Epithelial cell of esophagus (primary cell): ENCODE measurements at places on chromosomes 12 and 14.
A peak's percentile ranks its signal among the peaks of the same experiment; 100 is the strongest.

- no peak for DNase-seq
These were observed 701.8 kb downstream of the TMTC2 start for GRCh38 chr12:83388551-83388950.

- DNase-seq, result no peak
These were observed 68.6 kb downstream of the PPM1A start for GRCh38 chr14:60317609-60318008.

DNA sequence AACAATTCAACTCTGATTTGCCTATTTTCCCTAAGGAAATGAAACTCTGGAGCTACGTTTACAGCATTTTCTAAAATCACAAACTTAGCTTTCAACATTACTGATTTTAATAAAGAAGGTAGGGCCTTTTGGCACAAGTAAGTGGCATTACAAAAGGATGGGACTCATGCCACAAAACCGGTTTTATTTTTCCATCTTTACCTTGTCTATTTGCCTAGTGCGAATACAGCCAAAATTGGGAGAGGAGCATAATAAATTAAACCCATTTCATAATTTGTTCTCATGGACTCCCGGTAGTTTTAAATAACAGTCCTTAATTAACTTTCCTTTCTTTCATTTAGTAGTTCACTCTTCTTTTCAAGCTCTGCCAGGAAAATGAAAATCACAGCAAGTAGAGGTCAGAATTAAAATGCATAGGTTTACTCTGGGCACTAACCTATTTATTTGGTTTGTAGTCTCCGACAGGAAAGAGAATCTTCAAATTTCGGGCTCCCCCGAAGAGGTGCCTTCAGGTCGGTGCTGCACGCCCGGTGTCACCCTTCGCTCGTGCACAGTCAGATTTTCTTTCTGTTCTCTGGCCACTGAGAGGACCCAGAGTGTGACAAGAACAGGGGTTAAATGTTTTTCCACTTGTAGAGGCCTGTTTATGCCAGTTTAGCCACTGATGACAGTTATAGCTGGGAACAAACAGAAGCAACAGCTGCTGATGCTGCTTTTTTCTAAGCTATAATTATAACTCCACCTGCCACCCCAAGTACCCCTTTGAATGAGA, at the start of gene BEST3:
Gene BEST3 (minus strand): TSS at position 535 of the 772 bp plus-strand sequence. CDS start 1,505 bp downstream, outside the sequence.
- no peak for DNase-seq

DNA sequence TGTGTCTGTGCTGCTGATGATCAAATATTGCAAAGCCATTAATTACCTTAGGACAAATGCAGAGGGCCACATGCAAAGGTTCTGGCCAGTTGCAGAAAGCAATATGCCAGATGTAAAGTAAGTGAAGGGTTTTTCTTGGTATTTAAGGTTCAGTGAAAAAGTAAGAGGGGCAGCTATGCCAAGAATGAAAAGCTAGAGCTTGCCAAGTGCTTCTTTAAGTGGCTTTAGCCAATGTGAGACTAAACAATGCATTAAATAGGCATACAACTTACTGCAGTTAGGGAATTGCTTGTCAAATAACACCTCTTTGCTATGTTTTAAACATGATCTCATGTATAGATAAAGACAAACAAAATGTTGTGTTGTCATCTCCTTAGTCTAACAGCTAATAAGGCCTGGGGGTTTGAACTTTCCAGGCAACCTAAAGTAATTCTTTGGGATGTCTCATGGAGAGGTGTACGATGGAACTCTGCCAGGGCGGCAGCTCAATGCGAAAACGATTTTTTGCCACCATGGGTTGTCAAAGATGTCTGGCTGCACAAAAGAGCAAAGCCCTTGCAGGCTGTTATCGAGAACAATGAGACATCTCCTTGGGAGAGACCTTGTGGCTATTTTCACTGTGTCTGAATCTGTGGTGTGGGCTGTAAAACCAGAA, 12.0 kb downstream of the IGF1 start:
- DNase-seq, result no peak

DNA sequence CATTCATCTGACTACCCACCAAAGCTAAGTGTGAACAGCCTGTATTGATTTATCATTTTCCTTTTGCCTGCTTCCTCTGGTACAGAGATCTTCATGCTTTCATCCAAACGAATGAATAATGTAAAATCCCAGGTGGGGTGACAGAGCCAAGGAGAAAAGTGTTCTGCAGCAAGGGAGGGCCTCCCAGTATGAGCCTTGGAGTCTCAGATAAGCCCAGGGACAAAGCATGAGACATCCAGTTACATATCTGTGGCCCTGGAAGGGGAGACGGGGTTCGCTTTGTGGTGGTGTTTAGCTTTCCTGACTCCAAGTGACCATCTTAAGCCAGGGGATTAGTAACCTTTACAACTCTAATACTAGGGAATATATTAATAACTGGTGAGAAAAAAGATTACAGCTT, 177.1 kb downstream of the ETV6 start:
- no peak for DNase-seq

DNA sequence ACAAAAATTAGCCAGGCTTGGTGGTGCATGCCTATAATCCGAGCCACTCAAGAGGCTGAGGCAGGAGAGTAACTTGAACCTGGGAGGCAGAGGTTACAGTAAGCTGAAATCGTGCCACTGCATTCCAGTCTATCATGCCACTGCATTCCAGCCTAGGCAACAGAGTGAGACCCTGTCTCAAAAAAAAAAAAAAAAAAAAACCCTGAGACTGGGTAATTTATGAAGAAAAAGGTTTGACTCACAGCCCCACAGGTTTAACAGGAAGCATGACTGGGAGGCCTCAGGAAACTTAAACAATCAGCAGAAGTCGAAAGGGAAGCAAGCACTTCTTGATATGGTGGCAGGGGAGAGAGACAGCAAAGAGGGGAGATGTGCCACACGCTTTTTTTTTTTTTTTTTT, 123.2 kb downstream of the GXYLT1 start:
- peak; percentile 23 for DNase-seq

- DNase-seq, result no peak
These were observed 74.6 kb downstream of the AKAP6 start for GRCh38 chr14:32403688-32404087.

DNA sequence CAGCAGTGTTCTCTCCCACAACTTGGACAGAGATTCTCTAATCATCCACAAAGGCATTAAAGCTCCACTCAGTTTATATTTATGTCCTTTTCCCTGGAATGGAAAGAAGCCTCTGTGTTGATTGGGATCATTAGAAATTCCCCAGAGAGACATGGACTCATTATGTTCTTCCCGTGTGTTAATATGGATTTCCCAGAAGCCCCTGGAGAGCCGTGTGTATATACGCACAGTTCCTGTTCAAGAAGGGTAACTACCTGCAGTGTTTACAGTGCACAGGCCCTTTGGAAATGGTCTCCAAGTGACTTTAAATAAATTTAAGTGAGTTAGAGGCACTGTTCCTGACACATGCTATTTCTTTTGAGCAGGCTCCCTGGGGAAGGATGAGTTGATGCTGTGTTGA, 428.0 kb upstream of the TMTC1 start:
- DNase-seq, result no peak

DNA sequence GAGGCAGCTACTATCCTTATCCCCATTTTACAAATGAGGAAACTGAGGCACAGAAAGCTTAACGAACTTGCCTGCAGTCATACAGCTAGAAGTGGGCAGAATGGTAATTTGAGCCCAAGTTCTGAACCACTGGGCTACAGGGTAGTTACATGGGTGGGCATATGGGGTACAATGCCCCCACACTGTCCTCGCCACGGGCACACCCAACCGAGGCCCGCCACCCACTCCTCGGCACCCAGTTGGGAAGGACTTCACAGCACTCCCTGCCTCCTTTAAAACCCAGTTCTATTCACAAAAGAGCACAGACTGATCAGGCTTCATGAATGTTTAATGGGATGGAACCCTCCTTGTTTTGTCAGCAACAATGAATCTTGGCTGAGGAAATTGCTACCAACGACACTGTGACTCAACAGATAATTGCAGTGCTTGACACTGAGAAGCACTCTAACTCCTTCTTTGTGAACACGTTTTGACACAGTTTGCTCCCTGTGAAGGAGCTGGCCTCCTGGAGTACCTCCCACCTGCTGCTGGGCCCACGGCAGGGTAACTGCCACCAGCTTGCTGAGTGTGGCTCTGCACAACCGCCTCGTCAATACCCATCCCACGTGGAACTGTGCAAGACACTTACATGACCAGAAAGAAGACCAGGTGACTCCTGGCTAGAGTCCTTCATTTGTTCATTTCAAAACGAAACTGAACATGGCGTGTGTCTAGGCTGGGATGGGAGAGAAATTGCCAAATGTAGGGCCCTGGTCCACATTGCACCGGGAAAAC, 63.5 kb downstream of the CLMN start:
- peak; percentile 69 for DNase-seq

- DNase-seq, result no peak
These were observed 1.9 kb downstream of the RNASE7 start for GRCh38 chr14:21043974-21044618.

DNA sequence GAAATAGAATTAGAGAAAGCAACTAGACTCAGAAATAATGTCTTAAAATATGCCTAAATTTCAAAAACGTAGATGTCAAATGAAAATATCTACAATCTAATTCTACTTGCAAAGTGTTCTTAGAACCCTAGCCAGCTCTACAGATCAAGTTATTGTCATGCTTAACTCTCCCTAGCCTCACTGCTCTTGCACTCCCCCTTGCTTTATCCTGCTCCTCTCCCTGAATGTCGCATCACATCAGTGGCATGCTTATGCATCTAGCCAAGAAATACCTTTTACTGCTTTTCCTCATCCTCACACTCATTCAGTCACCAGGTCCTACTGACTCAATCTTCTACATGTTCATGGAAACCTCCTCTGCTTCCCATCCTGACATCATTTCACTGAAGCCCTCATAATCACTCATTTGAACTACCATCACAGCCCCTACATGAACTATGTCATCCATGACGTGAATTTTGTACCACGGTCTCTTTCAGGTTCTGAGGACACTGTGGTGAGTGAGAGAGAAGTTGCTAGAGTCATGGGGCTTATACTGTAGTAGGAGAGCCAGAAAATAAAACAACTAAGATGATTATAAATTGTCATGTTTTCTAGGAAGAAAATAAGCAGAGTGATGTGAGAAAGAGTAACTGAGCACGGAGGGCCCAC, 22.6 kb upstream of the CRACR2A start:
- DNase-seq, result no peak

DNA sequence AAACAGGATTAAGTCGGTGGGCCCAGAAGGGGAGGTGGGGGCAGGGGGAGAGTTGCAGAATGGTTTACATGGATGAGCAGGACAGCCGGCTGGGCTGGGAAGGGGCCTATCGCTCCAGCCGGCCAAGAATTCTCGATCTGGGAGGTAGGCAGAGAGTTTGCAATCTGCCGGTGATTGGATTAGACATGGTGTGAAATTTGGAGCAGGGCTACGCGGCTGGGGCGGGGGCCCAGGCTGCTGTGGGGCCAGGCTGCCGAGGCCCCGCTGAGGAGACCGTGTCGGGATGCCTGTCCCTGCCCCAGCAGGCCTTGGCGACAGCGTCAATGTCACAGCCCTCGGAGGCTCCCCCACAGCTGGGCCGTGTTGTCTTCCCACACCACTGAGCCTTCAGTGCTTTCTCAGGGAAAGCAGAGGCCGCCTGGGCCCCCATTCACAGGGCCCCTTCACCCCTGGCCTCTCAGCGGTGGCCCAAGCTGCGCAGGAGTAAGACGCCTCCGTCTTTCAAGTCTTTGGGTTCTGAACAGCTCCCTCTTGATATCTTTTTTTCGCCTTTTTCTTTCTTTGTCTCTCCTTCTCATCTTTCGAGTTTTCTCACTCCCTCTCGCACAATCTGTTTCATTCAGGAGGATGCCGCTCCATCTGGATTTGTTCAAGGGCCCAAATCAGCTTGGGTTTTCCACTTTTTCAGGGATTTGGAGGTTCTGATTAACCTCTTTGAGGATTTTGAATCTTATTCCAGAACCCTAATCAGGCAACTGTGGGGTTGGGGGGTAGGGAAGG, 117.5 kb upstream of the PARP11 start:
- DNase-seq, result no peak

DNA sequence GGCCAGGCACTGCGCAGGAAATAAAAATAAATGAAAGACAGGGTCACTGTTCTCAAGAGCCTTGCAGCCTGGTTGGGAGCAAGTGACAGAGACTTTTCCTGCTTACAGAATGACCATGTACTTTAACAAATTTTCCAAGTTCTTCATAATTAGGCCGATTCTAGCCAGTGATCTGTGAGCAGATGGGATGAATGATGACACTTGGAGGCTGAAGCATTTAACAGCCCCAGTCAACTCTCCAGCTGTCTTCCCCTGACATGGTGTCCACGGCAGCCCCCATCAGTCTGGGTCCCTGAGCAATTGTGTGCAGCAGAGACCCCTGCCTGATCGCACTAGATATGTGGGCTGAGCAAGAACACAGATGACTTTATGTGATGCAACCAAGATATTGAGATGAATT, 198.8 kb downstream of the NTF3 start:
- no peak for DNase-seq

- DNase-seq, result no peak
These were observed 26.3 kb upstream of the BCDIN3D start for GRCh38 chr12:49868952-49869815.

DNA sequence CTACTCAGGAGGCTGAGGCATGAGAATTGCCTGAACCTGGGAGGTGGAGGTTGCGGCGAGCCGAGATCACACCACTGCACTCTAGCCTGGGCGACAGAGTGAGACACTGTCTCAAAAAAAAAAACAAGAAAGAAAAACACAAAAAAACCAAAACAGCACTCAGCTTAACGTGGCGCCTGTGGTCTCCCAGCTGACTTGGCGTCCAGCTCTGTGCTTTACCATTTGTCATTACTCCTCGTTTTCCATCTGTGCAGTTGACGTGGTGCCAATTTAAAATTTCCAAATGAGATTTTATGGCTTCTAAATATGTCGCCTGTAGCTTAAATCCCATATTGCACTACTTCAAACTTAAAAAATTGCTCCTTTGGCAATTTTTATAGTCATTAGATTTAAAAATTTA, 2.0 kb downstream of the MGP start:
- DNase-seq, result no peak

DNA sequence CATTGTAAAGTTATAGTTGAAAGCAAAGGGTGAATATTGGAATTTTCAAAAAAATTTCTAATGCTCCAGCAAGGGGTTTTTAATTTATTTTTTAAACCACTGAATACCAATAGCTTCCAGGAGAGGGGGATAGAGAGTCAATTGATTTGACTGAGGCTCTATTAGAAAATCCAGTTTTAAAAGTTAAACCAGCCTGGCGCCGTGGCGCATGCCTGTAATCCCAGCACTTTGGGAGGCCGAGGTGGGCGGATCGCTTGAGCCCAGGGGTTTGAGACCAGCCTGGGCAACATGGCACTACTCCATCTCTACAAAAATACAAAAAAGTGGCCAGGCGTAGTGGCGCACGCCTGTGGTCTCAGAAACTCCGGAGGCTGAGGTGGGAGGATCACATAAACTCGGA, 150.1 kb downstream of the SLC38A4 start:
- peak; percentile 54 for DNase-seq

GRCh38 chr12:94721173-94721572, 70.8 kb upstream of the TMCC3 start:
- no peak for DNase-seq

GRCh38 chr12:117881517-117881916, 87.3 kb downstream of the KSR2 start:
- no peak for DNase-seq
